ENCODE measurements at places on chromosomes 7 and 10.
A peak's percentile ranks its signal among the peaks of the same experiment; 100 is the strongest.

- peak; percentile 38 for DNase-seq
Measured at GRCh38 chr7:29623973-29624372, 60.3 kb downstream of the PRR15 start.

GRCh38 chr7:272631-273030 lies 17.3 kb upstream of the FOXL3 start:
- DNase-seq, result no peak

GRCh38 chr10:104456802-104457542 lies 103.3 kb downstream of the CFAP58 start:
- DNase-seq, result no peak

DNA sequence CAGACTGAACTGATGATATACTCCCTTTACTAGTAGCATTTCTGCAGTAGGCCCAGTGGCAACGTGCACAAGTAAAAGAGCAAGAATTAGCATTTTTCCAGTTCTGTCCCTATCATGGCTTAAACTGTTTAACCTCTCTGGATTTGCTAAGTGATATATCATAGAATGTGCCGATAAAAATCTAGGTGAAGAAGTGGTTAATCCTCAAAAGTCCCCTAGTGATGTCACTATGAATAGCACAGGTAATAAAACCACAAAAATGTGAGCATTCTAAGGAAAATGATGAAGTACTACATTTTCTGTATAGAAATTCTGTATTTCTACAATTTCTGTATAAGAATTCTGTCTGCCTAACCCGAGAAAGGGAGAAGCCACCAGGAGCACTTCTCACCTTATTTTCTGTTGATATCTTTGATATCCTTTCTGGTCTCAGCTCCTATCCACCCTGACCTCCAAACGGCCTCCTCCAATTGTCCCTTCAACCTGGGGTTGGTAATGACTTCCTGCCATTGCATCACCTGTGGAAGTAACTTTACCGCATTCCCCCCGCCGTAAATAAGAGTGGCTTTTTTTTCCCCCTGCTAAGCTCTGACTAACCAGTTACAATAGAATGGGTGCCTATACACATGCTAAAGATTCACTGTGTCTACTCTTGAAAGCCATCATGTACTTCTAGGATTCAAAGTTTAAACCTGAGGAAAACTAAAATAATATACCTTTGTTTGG lies 155.9 kb upstream of the ASAH2 start:
- DNase-seq, result no peak

- DNase-seq, result peak; percentile 69
Measured at GRCh38 chr7:116138202-116138801, 72.0 kb upstream of the TES start.

GRCh38 chr10:61097026-61097425 lies 153.0 kb upstream of the RHOBTB1 start:
- peak; percentile 6 for DNase-seq

- peak; percentile 13 for DNase-seq
Measured at GRCh38 chr7:139602143-139602722, 78.7 kb downstream of the CLEC2L start.

DNA sequence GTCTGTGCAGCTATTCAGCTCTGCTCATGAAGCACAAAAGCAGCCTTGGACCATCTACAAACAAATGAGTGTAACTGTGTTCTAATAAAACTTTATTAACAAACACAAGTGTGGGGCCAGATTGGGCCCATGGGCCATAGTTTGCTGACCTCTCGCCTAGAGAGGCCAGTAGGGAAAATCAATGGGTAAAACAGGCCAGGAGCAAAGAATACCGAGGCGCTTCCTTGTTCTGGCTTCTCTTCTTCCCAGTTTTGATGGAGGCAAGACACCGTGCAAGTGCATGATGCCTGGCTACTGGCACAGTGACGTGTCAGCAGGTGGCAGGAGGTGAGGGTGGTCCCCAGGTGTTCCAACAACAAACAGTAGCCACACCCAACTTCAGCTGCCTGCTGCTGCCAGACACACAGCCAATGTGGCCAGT lies 94.3 kb upstream of the SDK1 start:
- DNase-seq, result no peak

- no peak for DNase-seq
Measured at GRCh38 chr10:117353684-117354083, 21.6 kb downstream of the PDZD8 start.

Measured in foreskin melanocyte (primary cell).